Muscle of leg (tissue), 16 donors: ENCODE measurements at places on chromosomes 13 and 19. TPM values are rescaled to one million over a fixed set of nuclear protein-coding genes. Genes with fewer than 3 reads are reported as not detected.
A peak's percentile ranks its signal among the peaks of the same experiment; 100 is the strongest.

- H3K27ac ChIP-seq, result peak overlapping the region; percentile 56
- no peaks in the 10 kb centered on the region for H3K36me3 ChIP-seq
- peak; percentile 66 for DNase-seq
- peaks cover 24% of the 10 kb centered on the region for H3K4me1 ChIP-seq
Observed at GRCh38 chr13:32426191-32426989, 1.5 kb downstream of the N4BP2L1 start.

- H3K27ac ChIP-seq, result no peak overlapping the region
- peaks cover 40% of the 10 kb centered on the region for H3K36me3 ChIP-seq
- H3K27me3 ChIP-seq, result no peaks in the 10 kb centered on the region
- DNase-seq, result no peak
- H3K4me1 ChIP-seq, result no peaks in the 10 kb centered on the region
Observed at GRCh38 chr19:7545904-7546303, 10.4 kb downstream of the PNPLA6 start.

The C1QTNF9B gene
- total RNA-seq, result 2.9 TPM

- H3K4me3 ChIP-seq, result no peak overlapping the region
- H3K27ac ChIP-seq, result no peak overlapping the region
Observed at GRCh38 chr13:91946498-91947070, 548.2 kb downstream of the GPC5 start.

- H3K4me3 ChIP-seq, result peak overlapping the region; percentile 89
- peaks cover 35% of the 10 kb centered on the region for H3K36me3 ChIP-seq
- DNase-seq, result peak; percentile 89
- H3K27ac ChIP-seq, result peak overlapping the region; percentile 98
- peaks cover 2% of the 10 kb centered on the region for H3K27me3 ChIP-seq
Observed at GRCh38 chr19:45767881-45768654, 984 bp downstream of the SIX5 start.

GRCh38 chr13:109565877-109566276, 220.5 kb downstream of the IRS2 start:
- H3K27me3 ChIP-seq, result no peaks in the 10 kb centered on the region
- DNase-seq, result no peak
- H3K27ac ChIP-seq, result no peak overlapping the region
- H3K36me3 ChIP-seq, result no peaks in the 10 kb centered on the region

DNA sequence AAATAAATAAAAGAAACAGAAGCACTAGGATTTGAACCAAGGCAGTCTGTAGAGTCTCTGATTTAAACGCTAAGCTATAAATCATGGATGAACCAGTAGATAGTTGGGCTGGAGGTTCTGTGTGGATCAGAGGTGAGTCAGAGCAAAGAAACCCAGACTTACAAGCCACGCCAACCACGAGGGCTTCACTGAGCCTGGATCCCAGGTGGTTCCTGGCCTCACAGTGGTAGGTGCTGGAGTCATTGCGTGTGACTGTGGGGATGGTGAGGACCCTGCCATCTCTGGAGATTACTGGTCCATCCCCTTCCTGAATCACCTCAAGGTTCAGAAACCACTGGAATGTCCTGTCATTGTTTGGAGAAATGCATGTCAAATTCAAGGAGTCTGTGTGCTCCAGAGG, 19.3 kb upstream of the CEACAM20 start:
- no peaks in the 10 kb centered on the region for H3K4me1 ChIP-seq
- H3K27me3 ChIP-seq, result no peaks in the 10 kb centered on the region
- no peak overlapping the region for H3K27ac ChIP-seq
- H3K4me3 ChIP-seq, result no peak overlapping the region
- no peak for DNase-seq
- H3K36me3 ChIP-seq, result no peaks in the 10 kb centered on the region
